ENCODE measurements at places on chromosomes 2 and 18.

GRCh38 chr2:74183878-74184277, 5.2 kb upstream of the MOB1A start:
- no peak for DNase-seq

- DNase-seq, result no peak
Observed at GRCh38 chr2:54366487-54367280, 89.4 kb upstream of the SPTBN1 start.

GRCh38 chr2:54609647-54610046, 113.8 kb upstream of the EML6 start:
- DNase-seq, result no peak

GRCh38 chr2:163455815-163456214, 280.0 kb downstream of the FIGN start:
- no peak for DNase-seq

- DNase-seq, result peak; percentile 23
Observed at GRCh38 chr2:121648206-121649148, 785 bp downstream of the CLASP1 start.

DNA sequence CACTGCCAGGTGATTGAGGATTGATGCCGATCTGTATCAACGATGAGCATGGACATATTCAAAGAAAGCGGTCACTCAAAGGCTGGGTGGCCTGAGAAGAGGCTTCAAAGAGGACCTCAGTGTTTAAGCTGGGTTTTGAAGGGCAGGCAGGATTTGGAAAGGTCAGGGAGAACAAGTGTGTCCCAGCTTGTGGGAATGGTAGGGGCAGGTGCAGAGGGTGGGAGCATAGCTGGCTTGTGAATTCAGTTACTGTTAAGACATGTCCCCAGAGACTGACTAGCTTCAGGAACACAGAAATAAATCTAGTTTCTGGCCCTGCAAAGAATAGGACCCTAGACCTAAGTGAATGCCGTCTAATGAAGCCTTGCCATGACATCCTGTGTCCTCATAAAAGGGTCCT, 363.4 kb downstream of the CLIP4 start:
- no peak for DNase-seq

DNA sequence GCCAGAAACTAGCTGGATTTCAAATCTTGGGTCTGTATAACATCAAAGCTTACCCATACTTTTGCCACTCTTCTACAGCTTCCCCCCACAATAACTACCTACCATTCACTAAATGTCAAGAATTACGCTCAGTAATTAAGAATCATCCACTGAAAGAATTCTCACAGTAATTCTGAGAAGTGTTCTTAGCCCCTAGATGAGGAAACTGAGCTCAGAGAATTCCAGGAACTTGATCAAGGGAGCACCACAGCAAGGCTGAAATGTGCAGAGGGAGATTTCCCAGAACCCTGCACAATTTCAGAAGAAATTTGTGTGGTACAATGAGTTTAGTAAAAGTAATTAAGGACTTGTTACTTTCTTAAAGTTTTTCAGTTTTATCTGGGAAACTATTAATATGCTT, 194.5 kb upstream of the STK17B start:
- no peak for DNase-seq

DNA sequence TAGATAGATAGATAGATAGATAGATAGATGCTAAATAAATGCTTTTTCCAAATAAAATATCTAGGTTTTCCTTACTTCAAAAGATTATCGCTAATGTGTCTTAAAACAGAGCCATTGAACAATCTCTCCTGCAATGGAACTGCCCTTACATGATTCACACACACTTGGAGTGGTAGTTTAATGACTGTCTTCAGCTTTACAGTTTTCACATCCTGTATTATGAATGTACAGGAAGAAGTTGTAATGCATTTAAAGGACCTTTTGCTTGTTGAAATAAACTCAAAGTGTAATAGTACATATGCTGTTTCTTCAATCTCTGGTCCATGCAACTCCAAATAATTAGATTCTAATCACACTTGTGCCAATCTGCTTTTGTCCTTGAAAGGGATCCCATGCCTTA, 797.6 kb upstream of the CDH2 start:
- no peak for DNase-seq

- DNase-seq, result no peak
Observed at GRCh38 chr2:187224989-187225388, 223.1 kb downstream of the CALCRL start.

DNA sequence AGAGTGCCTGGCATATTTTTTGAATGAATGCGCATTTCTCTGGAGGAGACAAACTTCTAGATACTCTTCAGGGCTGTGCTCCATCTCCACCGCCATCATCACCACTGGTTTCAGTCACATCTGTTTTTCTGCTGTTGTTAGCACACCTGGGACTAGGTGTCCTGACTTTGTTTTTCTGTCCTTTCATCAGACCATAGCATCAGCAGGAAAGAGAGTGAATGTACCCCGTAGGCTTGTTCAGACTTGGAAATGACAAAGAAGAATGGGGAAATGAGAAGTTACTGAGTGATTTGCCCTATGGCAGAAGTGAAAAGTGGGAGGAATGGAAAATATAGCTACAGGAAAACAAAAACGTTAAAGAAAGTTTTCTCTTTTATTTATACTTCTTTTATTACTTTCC, 965.2 kb upstream of the FANCL start:
- DNase-seq, result no peak

DNA sequence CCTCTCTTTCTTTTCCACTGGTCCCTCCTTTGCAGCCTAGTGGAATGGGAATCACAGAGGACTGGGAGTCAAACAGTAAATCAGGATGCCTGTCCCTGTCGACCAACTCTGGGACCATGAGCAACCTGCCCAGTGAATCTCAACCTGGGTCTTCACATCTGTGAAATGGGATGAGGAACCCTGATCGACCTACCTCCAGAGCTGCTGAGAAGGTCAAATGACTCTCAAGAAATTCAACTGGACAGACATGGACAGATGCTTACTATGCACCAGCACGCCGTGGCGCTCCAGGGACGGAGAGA, 73.3 kb upstream of the TAF1B start:
- DNase-seq, result no peak

- no peak for DNase-seq
Observed at GRCh38 chr18:55634545-55634944, 46.6 kb upstream of the TCF4 start.

DNA sequence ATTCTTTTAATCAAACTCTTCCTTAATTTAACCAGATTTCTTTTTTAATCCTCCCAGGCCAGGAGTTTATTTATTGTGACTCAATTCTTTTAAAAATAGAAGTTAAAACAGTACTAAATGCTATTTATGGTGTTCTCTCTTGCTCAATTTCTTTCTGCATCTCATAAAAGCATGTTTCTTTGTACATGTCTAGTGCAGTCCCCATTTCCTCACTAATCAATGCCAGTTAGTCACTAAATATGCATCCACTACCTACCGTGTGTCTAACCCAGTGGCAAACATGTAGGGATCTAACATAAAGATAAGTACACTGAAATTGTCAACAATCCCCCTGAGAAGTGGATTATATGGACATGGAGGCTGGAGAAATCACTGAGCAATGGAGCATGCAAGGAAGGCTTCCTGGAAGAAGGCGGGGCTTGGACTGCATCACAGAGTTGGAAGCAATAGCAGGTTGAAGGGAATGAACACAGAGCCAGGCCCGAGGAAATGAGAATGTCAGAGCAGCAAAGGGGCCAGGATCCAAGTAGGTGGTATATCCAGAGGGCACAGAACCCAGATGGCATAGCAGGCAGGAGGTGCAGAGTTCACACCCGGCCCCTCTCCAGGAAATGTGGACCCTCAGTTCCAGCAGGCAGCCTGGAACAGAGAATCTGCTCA, 105.3 kb upstream of the FOSL2 start:
- DNase-seq, result no peak

DNA sequence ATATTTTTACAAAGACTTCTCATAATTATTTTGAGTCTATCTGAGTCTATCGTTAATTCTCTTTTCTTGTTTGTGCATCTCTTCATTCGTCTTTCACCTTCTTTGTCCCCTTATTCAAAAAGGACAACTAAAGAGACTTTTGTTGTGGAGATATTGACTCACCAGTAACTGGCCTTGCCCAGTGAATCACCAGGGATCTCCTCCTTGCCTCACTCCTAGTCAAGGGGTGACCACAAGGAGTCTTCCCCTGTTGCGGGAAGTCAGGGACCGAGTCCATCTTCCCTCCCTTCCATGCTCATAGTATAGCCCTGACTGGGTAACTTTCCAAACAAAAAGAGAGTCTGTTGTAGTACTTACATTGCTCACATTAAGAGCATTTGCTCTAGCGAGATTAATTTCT, 158.9 kb downstream of the NEB start:
- DNase-seq, result no peak

DNA sequence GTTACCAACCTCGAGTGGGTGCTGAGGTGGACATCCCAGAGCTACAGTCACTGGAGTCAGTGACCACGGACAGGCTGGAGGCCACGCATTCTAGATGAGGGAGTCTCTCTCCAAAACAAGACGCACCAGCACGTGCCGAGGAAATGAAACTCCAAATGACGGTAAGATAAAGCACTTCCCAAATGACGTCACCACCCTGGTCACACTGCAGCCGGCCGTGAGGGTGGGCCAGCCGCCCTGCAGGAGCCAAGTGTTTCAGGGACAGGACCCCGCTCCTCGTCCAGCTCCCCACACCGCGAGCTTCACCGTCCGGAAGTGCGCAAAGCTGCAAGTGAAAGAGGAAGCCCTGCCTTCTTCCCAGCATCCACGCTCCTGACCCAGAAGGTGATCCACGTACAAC, 99.4 kb downstream of the ZNF516 start:
- no peak for DNase-seq

All from stimulated activated CD4-positive, alpha-beta T cell treated with anti-CD3 and anti-CD28 coated beads, Interleukin-1b, Interleukin-23, amount 100 ng/mL, for 4 hours (primary cell).